Foreskin fibroblast (primary cell): ENCODE measurements at places on chromosomes 11 and 22.

DNA sequence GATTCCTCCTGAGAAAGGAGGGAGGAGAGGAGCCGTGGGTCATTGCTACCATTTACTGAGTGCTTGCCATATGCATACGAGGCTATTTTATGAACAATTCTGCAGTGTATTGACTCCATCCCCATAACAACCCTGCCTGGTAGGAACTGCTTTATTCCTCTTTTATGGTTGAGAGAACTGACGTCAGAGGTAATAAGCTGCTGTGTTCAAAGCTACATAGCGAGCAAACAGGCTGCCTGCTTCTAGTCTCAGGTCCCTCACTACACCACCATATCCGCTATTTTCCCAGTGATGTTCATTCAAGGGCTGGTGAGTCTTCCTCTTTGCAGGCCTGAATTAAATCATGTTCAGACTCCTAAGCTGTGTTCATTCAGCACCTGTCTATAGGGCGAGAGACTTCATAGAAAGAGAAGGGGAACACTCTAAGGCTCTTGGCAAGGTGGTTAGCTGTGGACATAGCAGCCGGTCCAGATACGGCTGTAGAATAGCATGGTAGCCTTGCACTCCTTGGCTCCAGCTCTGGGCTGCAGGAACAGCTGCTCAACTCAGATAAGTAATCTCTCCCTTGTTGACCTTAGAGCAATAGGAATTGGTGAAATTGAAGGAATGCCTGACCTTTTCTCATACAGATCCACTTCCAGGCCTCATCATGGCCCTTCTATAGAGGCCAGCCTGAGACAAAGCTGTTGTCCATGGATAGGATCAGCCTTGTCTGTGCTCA is 82.6 kb downstream of the MICAL2 start:
- DNase-seq: no peak

DNA sequence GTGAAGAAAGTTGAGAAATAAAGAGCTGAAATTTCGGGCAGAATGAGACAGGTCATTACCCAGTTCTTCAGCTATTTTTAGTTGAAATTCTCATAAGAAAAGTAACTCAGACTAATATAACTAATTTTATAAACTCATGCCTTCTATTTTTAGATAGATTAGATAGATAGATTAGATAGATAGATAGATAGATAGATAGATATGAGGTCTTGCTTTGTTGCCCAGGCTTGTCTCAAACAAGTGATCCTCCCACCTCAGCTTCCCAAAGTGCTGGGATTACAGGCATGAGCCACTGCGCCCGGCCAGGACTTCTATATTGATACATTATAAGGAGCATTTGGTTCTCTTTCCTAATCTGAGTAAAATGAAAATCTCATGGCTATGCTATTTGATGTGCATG is 26.9 kb upstream of the OR8G1 start:
- DNase-seq: no peak

GRCh38 chr11:97888641-97889040 is 1132.1 kb upstream of the CNTN5 start:
- no peak for DNase-seq

GRCh38 chr11:102459393-102459792 is 6.8 kb upstream of the TMEM123 start:
- DNase-seq: no peak

DNA sequence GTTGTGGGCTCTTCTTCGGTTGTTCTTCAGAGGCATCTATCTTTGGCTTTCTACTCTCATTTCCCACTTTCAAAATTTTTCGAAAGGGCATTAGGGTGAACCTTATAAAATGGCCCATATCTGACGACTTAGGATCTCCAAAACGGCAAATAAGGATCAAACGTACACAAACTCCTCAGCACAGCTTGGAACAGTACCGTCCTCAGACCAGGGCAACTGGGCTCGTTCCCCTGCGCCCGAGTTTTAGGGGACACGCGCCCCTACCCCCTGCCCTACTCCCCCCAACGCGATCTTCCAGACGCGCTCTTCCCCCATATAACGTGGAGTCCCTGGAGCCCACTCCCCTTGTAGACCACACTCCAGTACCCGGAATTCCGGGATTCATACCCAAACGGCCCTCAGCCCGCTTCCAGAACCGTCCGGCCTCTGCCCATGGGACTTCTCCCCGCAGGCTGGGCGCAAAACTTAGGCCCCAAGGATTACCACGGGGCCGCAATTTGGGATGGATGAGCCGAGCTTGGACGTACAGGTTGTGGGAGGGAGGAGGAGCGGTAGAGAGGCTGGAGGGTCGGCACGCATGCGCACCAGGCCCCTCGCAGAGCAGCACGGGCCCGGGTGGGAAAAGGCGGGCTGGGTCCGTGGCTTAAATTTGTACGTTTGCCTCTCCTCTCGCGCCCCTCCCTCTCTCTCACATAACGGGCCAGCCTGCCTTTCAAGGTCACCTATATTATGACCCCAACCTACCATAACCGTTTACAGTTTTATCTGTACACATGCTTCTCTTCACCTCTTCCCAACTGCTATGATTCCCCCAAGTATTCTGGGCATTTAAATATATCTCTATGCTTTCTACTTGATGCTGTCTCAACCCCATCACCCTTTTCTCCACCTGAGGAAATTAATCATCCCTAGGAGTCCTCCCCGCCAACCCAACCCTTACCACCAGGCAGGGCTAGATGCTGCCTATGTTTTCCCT is 3.4 kb downstream of the CCDC89 start:
- DNase-seq: peak; percentile 80

DNA sequence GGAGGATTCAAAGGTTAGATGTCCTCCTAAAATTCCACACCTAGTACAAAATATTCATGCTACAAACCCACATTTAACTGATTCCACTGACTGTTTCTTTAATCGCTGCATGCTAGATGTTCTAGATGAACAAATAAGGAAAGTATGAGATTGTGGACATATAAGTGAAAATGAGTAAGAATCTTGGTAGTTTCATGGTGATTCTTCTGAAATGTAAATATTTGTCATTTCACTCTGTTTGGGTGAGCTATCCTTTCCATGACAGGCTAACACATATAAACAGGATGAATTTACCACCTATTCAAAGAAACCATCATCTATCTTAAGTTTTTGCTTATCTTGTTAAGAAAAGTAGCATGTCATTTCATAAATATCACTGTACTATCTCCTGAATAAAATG is 14.8 kb downstream of the OR5B3 start:
- DNase-seq: no peak

DNA sequence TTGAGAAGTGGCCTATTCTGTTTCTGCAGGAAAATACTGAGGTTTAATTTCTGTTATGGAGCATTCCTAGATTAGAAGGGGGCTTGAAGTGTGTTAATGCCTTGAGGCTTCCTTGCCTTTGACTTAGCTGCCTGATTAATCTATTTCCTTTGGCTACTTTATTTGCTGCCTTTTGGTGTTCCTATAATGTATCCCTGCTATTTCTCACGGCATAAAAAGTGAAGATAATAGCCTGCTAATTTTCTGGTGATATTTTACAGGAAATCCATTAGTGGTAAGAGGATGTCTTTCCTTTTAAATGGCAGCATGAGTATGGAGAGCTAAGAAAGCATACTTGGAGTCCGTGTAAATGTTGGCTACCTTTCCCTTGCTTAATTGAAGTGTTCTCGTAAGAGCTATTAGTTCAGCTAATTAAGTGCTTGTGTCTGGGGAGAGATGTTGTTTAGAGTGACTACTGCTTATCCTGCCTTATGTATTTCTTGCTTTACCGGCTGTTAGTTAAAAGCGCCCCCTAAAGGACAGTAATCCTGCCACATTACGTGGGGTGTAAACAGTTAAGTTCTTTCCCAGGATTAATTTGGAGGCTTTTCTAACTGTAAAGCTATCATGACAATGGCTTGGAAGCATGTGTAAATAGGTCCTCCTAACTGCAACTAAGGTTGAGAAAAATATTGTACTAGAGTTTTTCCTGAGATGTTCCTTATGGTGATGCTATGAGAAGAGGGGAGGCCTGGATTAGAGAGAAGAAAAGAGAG is 45.6 kb downstream of the ZNF280B start:
- no peak for DNase-seq

DNA sequence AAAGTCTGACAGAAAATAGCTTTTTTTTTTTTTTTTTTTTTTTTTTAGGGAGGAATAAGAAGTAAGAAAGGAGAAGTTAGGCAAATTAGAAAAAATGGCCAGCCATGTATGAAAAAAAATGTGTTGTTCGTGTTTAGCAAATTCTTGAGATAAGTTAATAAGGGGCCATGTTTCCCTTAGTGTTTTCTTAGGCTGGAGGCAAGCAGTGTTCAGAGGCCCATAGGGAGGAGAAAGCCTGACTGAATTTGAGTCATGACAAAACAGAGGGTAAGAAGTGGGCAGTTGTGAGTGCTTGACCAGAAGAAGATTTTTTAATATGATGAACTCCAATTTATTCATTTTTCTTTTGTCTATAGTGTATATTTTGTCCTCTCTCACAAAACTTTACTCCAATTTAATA is 766.4 kb downstream of the FAM181B start:
- no peak for DNase-seq

GRCh38 chr22:38727530-38728451 is 22.0 kb downstream of the GTPBP1 start:
- no peak for DNase-seq

GRCh38 chr11:1139441-1140083 is 18.2 kb upstream of the MUC5AC start:
- DNase-seq: peak; percentile 22

DNA sequence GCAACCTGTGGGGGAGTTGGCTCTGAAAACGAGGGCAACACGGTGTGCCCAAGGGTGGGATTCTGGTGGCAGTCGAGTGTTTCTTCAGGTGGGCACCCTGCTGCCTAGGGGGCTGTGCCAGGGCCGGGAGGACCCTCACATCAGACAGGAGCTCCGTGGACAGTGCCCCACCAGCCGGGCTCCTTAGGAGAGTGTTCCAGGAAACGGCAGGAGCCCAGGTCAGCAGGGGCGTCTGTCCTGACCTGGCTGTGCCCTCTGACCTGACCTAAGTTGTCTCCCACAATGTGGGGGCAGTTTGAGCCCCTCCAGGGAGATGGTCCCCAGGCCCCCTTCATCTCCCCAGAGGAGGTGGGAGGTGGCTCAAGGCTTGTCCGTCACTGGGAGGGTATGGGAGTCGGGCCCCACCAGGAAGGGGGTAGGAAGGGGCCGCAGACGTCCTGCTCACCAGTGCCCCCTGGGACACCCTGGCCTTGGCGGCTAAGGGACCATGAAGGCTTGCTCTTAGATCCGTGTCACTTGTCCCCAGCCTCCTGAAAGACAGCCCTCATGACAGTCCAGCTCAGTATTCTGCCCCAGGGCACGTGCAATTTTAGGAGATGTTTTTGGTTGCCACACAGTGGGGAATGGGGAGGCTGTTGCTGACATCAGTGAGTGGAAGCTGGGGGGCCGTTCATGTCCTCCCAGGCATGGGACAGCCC is 32.2 kb upstream of the GAL start:
- DNase-seq: no peak

DNA sequence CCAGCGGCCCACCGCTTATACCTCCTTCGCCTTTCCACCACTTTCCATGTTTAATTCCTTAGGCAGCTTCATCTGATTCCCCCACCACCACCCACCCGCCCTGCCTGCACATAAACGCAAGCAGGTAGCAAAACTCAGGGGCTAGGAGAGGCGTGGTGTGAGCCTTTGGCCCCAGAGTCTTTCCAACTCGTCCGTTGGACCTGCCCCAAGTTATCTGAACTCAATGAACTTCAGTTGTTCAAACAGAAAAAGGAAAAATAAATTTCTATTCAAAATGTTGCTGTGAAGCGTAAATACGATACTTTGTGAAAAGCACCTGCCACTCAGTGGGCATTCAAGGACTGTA is 814 bp upstream of the CDON start:
- DNase-seq: no peak

DNA sequence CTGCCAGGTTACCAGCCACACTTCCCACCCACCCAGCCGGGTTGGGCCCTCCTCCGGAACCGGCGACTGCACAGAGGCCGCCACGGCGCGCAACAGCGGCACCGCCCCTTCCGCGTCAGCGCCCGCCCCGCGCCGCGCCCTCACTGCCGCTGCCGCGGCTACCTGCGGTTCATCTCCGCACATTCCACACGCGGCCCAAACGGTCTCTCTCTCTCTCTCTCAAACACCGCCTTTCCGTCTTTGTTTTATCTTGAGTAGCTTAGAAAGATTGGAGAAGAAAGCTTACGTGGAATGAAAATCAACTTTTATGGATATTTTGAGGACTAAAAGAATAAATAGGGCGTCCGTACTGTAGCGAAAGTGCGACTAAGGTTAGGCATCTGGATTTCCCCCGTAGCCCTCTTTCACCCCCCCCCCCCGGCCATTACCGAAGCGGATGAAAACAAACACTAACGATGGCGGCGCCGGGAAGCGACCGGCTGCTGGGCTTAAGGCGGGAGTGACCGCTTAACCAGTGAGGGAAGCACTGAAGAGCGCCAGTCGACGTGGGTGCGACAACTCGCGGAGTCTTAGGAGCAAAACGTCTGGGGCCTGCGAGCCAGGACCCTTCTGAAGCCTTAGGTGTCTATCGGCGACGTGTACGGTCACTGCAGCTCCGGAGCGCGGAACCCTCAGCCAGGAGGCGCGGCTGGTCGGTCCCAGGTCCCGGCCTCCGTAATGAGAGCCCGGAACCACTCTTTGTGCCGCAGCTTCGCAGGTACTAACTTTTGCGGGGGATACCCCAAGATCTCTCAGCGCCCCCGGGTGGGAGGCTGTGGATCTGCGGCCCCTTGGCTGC is at the start of the genes ATG13 and HARBI1:
ATG13 (plus strand) TSS at position 420 of the 838 bp plus-strand sequence. CDS start 26,739 bp downstream, outside the sequence.
HARBI1 (minus strand) TSS at position 94 of the 838 bp plus-strand sequence. CDS start 990 bp downstream, outside the sequence.
- DNase-seq: peak; percentile 89

DNA sequence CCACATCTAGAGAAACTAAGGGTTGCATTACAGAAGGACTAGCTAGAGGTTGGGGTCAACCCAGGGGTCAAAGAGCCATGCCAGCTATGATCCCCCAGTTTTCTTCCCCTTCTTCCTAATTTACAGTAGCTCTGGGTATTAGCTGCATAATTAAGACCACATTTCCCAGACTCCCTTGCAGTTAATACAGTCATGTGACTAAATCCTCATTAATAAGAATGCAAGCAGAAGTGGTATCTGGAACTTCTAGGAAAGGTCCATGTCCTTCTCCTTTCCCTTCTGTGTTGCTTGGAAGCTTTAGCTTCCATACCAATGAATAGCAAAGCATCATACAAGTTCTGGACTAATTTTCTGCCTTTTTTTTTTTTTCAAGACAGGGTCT is 19.1 kb upstream of the LMO2 start:
- DNase-seq: no peak

- no peak for DNase-seq
Observed at GRCh38 chr22:23035557-23036277, 34.6 kb upstream of the GNAZ start.

DNA sequence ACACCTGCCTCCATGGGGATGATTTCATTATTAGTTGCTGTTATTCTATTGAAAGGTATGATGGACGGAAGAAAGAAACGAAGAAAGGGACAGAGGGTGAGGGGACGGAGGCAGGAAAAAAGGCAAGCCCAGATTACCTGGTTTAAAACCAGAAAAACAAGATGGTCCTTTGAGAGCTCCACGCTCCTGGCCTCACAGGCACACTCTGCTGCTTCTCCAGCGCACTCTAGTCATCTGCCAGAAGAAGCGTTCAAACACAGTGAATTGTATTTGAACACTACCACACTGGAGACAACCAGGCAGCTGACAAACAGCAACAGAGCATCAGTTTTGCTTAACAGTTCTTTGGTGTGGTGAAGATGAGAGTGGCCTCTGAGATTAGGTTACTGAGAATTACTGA is 216.9 kb downstream of the CADM1 start:
- no peak for DNase-seq

GRCh38 chr11:74162681-74163467 is 7.9 kb downstream of the C2CD3 start:
- DNase-seq: no peak

- DNase-seq: no peak
Observed at GRCh38 chr22:48662476-48663135, 1165.1 kb downstream of the BRD1 start.

- DNase-seq: no peak
Observed at GRCh38 chr22:19037282-19038163, 84.7 kb downstream of the DGCR2 start.

- DNase-seq: peak; percentile 78
Observed at GRCh38 chr22:42747701-42748513, 27.2 kb upstream of the A4GALT start.
